ENCODE measurements at places on chromosomes 11 and 22.
A peak's percentile ranks its signal among the peaks of the same experiment; 100 is the strongest.

- DNase-seq = no peak
These were observed 1084.9 kb downstream of the BRD1 start for GRCh38 chr22:48742556-48743343.

GRCh38 chr11:121841487-121842191 is 274.4 kb downstream of the BLID start:
- no peak for DNase-seq

GRCh38 chr11:8685306-8685705 is 2.7 kb downstream of the RPL27A start:
- DNase-seq = no peak

DNA sequence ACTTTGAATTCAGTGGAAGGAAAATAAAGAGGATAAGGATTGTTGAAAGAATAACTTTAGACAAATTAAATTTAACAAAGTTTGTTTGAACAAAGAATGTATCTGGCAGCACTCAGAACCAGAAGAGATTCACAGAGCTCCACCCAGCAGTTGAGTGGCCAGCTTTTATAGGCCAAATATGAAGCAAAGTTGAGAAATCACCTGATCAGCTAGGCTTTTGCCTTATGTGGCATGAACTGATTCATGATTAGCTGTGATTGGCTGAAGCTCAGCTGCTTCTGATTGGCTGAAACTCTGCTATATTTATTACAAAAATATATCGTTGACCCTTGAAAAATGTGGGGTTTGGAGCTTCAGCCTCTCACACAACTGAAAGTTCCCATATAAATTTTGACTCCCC is 62.6 kb downstream of the PIWIL4 start:
- no peak for DNase-seq

DNA sequence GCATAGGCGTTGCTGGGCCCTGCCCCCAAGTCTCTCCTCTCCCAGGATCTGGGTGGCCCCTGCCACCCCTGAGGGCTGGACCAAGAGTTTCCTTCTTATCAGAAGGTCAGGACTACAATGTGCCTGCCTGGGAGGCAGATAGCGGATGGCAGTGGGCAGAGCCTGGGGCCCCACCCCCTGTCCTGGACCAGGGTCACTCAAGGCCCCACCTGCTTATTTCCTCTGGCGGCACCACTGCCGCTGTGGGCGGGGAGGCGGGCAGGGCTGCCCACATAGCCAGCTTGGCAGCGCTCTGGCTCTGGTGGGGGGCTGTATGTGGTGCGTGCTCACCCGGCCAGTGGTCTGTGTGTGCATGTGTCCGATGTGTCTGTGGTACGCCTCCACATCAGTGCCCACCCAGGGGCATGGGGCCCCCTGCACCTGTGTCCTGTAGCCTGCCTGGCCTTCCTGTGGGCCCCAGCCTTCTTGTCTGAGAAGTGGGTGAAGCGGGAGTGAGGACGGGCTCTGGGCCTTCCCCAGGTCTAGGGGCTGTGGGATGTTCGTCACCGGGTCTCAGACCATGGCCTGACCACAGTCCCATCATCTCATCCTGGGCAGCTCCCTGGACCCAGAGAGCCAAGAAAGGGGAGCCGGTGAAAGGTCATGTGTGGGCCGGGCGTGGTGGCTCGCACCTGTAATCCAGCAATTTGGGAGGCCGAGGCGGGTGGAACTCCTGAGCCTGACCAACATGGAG is 3.0 kb downstream of the GAS2L1 start:
- DNase-seq = no peak

- DNase-seq = no peak
These were observed 4.5 kb upstream of the CYB5R2 start for GRCh38 chr11:7677796-7678201.

- DNase-seq = no peak
These were observed at the start of gene ST14 for GRCh38 chr11:130159657-130160497. ST14 (plus strand) TSS chr11:130159782; CDS start chr11:130159980, 198 bp downstream.

DNA sequence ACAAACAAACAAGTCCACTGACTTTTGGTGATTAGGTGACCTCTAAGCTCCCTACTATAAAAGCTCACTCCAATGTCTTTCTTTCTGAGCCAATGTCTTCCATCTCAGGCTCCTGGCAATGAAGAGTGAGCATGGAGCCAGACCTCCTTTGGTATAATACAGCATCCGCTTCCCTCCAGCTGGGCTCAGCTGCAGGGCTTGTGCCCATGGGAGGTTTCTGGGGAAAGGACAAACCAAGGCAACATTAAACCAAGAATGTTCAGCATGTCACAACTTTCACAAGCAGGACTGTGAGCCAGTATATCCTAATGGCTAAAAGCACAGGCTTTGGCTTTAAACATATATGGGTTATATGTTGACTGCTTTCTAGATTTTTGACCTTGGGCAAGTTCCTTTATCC is 58.8 kb downstream of the EHF start:
- DNase-seq = no peak

- DNase-seq = no peak
These were observed 755.2 kb upstream of the TENM4 start for GRCh38 chr11:80196041-80196440.

GRCh38 chr11:69799582-69799981 is 19.6 kb downstream of the FGF3 start:
- no peak for DNase-seq

DNA sequence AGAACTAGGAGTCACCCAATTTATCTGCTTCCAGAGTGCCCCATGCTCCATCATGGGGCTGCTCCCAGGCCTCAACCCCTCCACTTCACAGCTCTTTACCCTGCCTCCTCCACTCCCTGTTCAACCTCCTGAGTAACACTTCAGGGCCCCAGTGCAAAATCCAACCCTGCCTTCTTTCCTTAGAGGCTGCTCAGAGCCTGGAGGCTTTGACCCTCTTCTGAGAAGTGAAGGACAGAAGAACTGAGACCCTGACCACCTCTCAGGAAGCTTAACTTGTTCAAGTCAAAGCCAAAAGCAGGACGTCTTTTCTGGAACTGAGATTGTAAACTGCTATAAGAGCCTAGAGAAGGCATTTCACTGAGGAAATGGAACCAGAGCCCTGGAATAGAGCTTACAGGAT is 15.5 kb downstream of the EIF3F start:
- DNase-seq = no peak

GRCh38 chr11:47399860-47400767 is 8.3 kb upstream of the SLC39A13 start:
- peak; percentile 27 for DNase-seq

- no peak for DNase-seq
These were observed 3.4 kb downstream of the MPPED2 start for GRCh38 chr11:30582726-30583125.

DNA sequence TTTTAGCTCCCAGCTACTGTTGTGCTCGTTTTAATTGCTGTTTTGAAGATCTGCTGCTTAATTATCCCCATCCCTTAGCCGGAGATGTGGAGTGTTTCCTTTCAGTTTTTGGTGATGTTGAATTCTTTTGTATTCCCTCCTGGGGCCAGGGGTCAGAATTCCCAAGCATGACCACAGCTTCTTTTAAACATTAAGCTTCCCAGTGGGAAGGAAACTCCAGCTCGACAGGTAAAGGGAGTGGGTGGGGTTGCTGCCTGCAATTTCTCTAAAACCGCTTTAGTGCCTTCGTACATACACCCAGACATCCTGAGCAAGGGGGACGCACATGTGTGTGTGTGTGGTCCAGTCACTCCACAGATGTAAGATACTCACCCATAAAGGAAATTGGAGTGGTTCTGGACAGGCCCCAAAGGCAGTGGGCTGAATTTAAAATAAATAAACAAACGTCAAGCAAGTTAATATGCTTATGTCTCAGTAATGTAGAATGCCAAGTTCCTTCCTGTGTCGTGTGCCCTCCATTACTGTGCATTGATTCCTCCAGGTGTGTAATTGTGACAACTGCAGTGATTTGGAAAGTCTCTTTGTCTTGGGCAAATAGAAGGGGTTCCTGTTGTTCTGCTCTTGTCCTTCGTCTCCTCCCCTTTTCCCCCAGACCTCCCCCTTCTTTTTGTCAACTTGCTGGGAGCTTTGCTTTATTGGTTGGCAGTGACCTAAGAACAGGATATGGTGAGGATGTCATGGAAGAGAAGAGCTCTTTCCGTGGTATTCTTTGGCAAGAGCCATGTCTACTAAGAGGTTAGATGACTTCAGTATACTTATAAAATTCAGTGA is 19.2 kb upstream of the ADSL start:
- no peak for DNase-seq

DNA sequence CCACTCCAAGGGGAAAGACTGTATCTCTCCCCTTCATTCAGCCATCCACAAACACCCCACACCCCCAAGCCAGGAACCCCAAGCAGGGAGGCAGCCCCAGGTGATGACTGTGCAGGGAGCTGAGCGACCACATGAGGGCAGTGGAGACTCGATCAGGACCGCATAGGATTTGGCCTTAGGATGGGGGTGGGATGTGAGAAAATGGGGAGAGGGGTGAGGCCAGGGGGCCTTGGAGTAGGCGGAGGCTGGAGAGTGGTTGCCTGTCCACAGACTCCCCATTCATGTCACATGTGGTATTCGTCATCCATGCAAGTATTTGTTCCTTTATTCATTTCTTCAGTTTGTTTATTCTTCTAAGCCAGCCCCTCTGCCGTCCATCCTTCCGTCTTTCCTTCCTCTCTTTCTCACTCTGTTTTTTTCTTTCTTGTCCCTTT is 2.7 kb upstream of the RHOD start:
- peak; percentile 30 for DNase-seq
